ENCODE measurements at places on chromosomes 13 and 19.

DNA sequence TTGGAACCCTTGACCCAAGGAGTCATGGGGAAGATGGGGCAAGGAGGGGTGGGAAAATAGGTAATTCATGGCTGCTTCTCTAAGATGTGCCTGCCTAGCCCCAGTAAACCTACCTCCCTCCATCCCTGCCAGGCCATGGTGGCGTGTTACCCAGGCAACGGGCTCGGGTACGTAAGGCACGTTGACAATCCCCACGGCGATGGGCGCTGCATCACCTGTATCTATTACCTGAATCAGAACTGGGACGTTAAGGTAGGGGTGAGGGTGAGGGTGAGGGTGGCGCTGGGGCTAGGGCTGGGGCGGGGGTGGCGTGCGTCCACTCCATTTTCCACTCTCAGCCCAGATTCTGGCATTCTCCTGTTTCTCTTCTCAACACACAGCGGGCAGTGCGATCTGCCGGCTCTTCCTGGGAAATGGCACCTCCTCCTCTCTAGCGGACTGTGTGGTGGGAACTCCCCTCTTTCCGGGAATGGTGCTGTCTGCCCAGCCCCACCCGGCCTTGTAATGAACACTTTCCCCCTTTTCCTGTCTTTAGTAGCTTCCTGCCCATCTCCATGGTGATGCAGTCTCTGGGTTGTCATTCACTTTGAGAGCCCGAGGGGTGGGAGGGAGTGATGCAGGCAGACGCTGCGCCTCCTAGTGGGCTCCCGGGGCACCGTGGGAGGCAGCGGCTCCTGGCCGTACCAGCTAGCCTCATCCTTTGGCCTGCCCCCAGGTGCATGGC is 7.6 kb downstream of the EGLN2 start:
- DNase-seq, result peak; percentile 98

DNA sequence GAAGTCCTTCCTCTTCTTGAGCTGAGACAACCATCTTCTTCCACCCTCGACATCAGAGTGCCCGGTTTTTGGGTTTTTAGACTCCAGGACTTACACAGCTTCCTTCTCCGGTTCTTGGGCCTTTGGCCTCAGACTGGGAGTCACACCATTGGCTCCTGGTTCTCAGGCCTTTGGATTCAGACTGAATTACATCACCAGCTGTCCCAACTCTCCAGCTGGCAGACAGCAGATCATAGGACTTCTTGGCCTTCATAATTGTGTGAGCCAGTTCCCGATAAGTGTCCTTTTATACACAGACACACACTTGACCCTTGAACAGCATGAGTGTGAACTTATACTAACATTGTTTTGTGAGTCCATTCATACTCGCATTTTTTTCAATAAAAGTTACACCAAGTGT is 166.0 kb upstream of the UBL3 start:
- DNase-seq, result no peak

DNA sequence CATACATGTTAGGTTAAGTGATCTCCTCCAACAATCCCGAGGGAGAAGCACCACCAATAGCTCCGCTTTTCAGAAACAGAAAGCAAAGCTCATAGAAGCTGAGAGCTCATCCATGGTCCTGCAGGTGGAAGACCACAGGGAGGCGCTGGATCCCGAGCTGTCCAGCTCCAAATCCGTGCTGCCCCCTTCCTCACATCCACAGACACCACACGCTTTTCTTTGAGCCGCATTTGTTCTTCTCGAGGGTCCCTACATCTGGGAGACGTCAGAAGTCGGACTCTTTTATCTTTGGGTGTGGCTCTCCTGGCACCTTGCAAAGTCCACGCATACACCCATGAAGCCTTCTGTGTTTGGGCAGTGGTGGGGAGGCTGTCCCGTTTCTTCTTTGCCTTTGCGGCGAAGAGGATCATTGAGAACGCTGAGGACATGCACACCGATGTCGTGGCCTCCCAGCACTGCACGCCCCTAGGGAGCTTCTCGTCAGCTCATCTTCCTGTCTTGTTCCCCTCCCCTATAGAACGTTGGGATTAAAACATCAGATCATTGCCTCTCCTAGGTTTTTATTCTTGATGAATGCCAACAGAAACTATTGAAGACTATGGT is 184.8 kb downstream of the TEX29 start:
- no peak for DNase-seq

- DNase-seq, result peak; percentile 65
Observed at GRCh38 chr19:6126335-6126974, 9.0 kb upstream of the ACSBG2 start.

- no peak for DNase-seq
Observed at GRCh38 chr19:16100524-16100923, 11.2 kb upstream of the RAB8A start.

DNA sequence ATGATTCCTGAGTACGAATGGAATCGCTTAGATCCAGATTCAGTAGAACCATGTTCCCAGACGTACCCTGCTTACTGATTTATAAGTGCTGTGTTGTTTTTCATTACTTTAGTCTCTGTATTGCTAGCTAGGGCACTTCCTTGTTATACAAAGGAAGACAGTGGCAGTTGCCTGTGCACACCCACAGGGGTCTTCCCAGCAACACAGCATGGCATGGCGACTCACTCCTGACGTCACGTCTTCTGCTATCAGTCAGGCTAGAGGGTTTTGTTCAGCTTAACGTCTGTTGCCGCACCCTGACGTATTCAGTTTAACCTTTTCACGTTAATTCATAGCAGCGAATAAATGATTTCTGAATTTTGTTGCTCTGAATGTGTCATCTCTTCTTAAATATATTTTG is 295.1 kb downstream of the MYO16 start:
- DNase-seq, result no peak

GRCh38 chr13:22128441-22129408 is 457.9 kb downstream of the FGF9 start:
- no peak for DNase-seq

GRCh38 chr19:35549174-35549788 is 3.9 kb downstream of the TMEM147 start:
- peak; percentile 66 for DNase-seq

- DNase-seq, result peak; percentile 31
Observed at GRCh38 chr13:39692660-39693438, 37.4 kb downstream of the COG6 start.

- no peak for DNase-seq
Observed at GRCh38 chr19:31804668-31805067, 455.4 kb upstream of the TSHZ3 start.

DNA sequence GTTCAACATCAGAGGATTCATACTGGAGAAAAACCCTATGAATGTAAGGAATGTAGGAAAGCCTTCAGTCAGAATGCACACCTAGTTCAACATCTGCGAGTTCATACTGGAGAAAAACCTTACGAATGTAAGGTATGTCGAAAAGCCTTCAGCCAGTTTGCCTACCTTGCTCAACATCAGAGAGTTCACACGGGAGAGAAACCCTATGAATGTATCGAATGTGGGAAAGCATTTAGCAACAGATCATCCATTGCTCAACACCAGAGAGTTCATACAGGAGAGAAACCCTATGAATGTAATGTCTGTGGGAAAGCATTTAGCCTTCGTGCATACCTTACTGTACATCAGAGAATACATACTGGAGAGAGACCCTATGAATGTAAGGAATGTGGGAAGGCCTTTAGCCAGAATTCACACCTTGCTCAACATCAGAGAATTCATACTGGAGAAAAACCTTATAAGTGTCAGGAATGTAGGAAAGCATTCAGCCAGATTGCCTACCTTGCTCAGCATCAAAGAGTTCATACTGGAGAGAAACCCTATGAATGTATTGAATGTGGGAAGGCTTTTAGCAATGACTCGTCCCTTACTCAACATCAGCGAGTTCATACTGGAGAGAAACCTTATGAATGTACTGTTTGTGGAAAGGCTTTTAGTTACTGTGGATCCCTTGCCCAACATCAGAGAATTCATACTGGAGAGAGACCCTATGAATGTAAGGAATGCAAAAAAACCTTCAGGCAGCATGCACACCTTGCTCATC is 15.4 kb downstream of the ZNF570 start:
- DNase-seq, result no peak

GRCh38 chr19:29884466-29884865 is 57.6 kb upstream of the URI1 start:
- DNase-seq, result no peak

DNA sequence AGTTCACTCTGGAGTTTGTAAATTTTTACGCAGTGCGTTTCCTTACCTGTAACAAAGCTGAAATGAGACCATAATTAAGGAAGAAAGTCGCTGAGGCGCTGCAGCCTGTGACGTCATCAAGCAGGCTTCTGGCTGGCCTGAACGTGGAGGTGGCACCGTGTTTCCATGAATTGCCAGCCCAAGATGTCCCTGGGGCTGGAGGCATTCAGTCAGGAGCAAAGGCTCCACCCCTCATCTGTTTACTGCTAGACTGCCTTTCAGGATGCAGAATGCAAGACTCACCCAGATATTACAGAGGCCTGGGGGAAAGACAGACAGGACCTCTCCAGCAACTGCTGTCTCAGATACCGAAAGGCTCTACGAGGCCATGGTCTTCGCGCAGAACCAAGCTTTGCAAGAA is 424.6 kb downstream of the TSHZ3 start:
- no peak for DNase-seq

DNA sequence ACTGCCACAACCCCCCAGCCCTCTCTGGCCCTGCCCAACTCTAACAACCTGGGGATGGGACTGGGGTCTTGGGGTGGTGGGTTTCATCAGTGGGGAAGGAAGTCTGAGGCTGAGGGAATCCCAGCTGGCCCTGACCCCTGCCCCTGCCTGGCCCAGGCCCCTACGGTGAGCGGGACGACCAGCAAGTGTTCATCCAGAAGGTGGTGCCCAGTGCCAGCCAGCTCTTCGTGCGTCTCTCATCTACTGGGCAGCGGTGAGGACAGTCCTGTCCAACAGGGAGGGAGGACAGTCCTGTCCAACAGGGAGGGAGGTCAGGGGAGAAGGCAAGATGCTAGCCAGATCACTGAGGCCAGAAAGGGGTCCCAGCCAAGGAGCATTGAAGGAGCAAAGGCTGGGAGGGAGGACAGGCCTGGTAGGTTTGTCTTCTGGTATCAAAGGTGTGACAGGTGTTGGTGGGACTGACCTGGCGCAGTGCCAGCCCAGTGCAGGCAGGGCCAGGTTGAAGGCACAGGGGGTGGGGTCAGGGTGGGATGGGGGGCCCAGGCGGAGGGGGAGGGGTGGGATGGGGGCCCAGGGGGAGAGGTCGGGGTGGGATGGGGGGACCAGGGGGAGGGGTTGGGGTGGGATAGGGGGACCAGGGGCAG is 12.1 kb upstream of the LTBP4 start:
- DNase-seq, result no peak

DNA sequence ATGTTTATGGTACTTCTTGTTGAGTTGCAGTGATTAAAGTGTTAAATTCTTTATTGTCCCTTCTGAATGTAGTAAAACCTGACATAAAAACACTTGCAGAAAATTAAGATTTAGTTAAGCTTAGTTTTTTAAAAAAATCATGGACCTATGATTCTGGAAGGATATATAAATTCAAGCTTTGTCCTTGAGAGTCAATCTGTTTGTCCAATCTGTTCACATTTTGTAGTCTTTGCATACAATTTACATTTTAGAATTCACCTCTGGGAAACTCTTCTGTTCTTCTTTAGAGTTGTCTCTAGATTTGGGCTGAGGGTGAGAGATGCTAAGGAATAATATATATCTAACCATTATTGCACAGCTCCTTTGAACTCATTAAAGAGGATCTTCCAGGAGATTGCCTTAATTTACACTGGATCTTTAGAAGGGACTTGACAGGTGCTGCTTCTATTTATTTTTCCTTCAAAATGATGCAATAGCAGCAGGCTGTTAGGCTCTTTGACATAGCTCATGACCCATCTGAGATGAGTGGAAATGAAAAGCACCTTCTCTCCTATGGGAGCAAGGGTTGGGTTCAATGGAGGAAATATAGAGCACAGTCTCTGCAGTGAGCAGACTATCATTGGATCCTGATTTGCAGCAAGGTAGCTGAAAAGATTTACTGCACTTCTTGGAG is 433.9 kb downstream of the GPC6 start:
- DNase-seq, result no peak

- DNase-seq, result peak; percentile 68
Observed at GRCh38 chr19:2550431-2551171, 74.7 kb downstream of the GADD45B start.

- no peak for DNase-seq
Observed at GRCh38 chr13:104483631-104484030, 1417.4 kb upstream of the SLC10A2 start.

GRCh38 chr19:12828494-12828893 is 5.9 kb downstream of the RTBDN start:
- DNase-seq, result no peak

- DNase-seq, result no peak
Observed at GRCh38 chr13:53189162-53189561, 160.5 kb downstream of the OLFM4 start.

GRCh38 chr13:50993371-50993770 is 83.8 kb downstream of the RNASEH2B start:
- no peak for DNase-seq

GRCh38 chr13:76164290-76164689 is 528.2 kb downstream of the LMO7 start:
- peak; percentile 11 for DNase-seq

DNA sequence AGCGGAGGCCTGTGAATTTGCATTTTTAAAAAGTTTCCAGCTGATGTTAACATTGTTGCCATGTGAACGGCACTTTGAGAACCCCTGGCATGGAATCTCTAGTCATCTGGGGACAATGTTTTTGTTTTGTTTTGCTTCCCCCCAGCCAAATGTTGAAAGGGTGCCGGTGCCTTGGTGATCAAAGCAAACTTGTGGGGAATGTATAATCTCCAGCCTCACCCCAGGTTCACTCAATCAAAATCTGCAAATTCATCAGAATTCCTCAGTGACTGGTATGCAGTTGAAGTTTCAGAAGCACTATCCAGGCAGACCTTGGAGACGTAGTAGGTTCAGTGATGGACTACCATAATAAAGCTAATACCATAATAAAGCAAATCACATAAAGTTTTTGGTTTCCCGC is 428.7 kb downstream of the MYO16 start:
- no peak for DNase-seq

DNA sequence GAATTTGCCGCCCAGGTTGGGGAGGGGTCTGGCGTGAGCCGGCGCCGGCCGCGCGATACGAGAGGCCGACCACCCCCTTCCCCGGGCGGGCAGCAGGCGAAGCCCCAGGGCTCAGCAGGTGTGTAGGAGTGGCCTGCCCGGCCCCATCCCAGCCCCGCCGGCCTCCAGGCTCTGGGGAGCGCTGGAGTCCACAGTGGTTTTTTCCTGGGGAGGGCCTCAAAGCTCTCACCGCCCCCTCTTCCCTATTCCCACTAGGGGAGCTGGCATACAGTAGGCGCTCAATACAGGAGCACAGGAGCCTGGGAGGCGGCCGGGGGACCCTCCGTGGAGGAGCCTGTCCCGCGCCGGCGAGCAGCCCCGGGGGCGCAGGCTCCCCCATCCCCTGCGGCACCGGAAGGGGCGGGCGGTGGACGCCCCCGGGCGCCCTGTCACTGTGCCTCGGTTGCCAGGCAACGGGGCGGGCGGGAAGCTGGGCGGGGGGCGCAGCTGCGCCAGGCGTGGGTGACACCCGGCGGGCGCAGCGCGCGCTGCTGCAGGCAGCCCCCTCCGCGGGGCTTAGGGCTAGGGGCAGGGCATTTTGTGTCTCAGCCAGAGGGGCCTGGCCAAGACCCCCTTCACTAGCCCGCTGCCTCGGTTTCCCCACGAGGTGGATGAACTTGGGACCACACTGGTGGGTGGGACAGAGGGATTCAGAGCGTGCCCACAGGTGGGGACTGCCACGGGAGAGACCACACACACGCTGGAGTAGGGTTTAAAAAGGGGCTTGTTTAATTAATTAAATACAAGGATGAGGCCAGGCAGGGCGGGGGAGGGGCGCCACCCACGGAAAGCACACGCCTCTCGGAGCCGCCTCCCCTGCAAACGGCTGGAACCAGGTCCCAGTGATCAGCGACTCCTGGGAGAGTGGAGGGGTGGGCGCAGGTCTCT is 3.6 kb upstream of the REXO1 start:
- DNase-seq, result peak; percentile 28
